Erythroblast (primary cell): ENCODE measurements at places on chromosomes 7 and 10.

DNA sequence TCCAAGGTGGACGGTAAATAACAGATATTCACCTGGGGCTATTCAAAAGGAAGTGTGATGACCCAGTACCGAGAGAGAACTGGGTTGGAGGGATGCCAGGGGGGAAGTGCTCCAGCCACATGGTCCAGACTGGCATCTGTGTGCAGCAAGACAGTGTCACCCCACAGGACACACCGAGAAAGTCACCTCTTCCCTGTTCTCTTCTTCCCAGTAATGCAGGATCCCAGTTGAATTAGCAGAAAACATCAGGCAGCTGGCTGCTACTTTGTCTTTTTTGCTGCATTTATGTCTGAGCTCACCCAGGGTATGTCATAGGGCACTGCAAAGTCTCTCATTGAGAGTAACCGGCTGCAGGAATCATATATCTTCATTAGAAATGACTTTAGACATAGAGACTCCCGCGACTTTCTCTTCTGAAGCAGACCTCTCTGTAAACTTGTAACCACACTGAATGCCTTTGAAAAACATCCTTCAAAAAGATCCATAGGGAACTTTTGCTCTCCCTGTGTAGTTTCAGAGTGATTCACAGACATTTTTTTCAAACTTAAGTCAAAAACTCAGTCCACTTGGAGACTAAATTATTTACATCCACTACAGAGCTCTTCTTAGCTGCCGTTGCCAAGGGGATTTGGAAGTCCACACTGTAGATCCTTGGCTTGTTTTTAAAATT is 609.0 kb upstream of the DPP6 start:
- DNase-seq: no peak

- DNase-seq: no peak
Measured at GRCh38 chr10:7243873-7244272, 167.0 kb downstream of the SFMBT2 start.

DNA sequence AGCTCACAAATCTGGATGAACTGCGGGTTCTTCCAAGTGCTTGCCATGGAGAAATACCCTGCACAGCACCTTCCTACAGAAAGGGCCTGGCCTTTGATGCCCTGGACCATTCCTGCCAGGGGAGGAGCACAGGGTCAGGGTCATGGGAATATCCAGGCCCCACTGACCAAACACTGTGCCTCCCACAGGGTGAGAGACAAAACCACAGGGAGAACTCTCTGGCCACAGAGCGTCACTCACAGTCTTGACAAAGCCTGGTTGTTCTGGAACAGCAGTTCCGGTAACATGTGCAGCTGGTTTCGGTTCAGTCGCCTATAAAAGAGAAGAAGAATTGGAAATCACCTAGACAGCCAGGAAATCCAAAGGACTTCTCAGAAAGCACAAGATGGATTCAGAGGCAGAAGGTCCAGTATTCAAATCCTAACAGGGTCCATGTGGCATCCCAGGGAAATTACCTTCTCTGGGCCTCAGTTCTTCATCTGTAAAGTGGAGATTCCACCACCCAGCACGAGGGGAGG is 28.1 kb downstream of the SLIT1 start:
- DNase-seq: no peak

DNA sequence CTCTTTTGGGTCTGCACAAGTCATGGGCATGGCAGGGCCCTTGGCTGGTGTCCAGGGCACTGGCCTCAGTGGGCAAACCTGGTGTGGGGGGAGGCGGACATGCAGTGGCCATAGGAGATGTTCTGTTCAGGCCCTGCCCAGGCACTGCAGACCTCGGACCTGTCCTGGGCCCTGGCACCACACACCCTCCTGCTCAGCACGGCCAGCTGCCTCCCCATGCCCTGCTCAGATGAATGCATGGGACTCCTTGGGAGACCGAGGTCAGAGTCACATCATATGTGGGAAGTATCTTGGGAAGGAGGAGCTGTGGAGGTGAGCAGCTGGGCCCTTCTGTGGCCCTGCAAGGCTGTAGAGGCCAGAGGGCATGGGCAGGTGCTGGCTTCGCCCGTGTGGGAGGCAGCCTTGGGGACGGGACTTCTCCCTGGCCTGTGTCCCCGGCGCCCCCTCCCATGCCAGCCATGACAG is 130.8 kb downstream of the VIPR2 start:
- DNase-seq: no peak

DNA sequence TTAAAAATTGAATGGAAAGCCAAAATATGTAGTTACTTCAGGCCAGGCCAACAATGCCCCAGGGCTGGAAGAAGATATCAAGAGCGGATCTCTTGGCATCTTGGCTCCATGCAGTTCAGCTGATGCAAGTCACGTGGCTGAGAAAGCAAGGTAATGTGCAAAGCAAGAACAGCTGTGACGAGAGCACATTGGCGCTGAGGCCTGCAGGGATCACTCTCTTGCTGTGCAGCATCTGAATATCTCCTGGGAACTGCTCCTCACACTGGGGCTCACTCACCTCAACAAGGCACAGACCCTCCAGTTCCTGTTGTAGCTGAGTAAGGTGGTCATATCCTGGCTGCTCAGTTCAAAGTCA is 14.0 kb downstream of the AKR1B1 start:
- DNase-seq: no peak

DNA sequence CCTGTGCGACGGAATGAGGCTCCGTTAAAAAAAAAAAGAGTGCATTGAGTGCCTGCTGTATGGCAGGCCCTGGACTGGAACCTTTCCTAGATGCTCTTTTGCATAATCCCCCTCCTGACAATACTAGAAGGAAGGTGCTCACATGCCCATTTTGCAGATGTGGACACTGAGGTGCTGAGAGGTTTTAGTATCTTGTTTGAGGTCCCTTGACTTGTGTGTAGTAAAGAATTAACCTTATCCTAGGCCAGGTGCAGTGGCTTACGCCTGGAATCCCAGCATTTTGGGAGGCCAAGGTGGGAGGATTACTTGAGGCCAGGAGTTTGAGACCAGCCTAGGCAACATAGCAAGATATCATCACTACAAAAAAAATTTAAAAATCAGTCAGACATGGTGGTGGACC is 46.6 kb downstream of the TMEM130 start:
- DNase-seq: no peak

DNA sequence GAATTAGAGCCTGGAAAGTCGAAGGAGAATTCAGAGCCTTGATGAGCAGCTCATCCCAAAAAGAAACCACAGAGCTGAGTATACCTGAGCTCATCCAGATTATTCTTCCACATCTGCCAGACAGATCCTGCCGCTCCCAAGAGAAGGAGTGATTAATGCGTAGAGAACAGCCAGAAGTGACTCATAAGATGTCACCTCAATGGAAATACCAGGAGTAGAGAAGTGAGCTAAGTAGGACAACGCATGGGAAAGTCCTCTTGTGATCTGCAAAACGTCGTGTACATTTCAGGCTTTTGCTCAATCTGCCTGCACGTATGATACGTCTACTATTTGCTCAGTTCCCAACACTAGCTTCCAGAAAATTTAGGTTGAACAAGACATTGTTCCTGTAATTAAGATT is 230.5 kb upstream of the AUTS2 start:
- DNase-seq: no peak

- DNase-seq: no peak
Measured at GRCh38 chr10:23656735-23657134, 217.9 kb downstream of the OTUD1 start.

- DNase-seq: no peak
Measured at GRCh38 chr7:20475756-20476155, 139.7 kb upstream of the ABCB5 start.

DNA sequence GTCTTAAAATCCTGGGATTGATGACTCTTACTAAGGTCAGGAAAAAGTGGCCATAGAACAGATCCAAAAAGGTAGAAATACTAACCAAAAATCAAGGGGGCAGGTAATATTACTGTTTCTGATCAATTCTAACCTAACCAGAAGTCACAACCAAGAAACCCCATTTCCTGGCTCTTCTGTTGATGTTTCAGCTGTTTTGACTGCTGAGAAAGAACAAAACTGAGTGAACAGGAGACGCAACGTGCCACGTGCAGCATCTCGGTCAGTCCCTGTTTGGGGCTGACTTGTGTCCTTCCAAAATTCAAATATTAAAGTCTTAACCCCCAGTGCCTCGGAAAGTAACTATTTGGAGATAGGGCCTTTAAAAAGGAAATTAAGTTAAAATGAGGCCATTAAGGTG is 56.8 kb downstream of the JAZF1 start:
- no peak for DNase-seq

- no peak for DNase-seq
Measured at GRCh38 chr10:100504096-100504495, 15.6 kb downstream of the SEC31B start.

- DNase-seq: no peak
Measured at GRCh38 chr10:79206300-79207095, 137.7 kb downstream of the ZMIZ1 start.

DNA sequence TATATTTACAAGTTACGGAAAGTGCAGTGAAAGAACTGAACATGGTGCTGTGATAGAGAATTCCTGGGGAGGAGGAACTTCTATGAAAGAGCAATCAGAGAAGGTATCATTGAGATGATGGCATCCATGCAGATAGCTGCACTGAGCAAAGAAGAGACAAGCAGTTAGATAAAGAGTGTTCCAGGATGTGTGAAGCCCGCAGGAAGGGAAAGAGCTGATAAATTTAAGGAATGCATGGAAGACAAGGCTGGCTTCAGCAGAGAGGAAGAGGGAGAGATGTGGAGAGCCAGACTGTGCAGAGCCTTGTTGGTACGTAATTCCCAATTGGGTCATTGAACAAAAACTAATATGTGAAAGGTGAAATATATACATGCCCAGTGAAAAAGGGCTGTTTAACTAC is 538.9 kb downstream of the INHBA start:
- no peak for DNase-seq

- DNase-seq: no peak
Measured at GRCh38 chr7:100370303-100370702, 3.0 kb upstream of the PILRA start.

- no peak for DNase-seq
Measured at GRCh38 chr7:140678081-140678815, 5.5 kb downstream of the ADCK2 start.

GRCh38 chr10:71435571-71436267 is 39.0 kb downstream of the CDH23 start:
- no peak for DNase-seq

GRCh38 chr7:97731736-97732564 is at the start of gene TAC1:
Gene TAC1, plus strand, starts transcription at chr7:97732086. Its CDS starts 527 bp downstream, at chr7:97732613.
- no peak for DNase-seq

DNA sequence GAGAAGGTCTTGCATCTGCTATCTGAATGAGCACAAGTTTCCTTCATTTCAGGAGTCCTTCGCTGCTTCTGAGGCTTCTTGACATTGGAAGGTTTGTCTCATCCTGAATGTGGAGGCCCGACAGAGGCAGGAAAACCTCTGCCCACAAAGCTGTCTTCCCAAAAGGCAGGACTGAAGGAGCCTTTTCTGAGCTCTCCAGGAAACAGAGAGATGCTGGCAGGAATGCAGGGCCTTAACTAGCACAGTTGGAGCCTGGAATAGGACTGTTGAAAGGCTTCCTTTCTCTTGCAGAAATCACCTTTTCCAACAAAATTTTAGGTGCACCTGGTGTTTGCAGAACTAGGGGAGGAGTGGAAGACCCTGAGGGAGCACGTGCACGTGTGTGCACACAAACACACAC is 637.4 kb upstream of the MKI67 start:
- no peak for DNase-seq

DNA sequence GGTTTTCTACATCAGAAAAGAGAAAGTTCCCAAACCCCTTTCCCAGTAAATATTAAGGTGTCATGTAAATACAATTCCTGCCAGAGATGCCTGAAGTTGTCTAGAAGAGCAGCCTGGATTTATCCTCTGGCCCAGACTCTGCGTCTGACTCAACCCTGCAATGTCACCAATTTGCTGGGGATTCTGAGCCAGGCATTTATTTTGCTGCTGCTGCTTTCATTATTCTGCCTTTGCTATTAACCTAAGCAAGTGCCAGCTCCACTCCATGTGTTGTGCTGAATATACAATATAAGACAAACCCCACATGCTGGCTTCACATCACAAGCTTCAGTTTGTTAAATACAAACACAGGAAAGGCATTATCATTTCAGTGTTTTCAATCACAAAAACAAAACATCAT is 59.1 kb downstream of the ELAPOR2 start:
- DNase-seq: no peak

DNA sequence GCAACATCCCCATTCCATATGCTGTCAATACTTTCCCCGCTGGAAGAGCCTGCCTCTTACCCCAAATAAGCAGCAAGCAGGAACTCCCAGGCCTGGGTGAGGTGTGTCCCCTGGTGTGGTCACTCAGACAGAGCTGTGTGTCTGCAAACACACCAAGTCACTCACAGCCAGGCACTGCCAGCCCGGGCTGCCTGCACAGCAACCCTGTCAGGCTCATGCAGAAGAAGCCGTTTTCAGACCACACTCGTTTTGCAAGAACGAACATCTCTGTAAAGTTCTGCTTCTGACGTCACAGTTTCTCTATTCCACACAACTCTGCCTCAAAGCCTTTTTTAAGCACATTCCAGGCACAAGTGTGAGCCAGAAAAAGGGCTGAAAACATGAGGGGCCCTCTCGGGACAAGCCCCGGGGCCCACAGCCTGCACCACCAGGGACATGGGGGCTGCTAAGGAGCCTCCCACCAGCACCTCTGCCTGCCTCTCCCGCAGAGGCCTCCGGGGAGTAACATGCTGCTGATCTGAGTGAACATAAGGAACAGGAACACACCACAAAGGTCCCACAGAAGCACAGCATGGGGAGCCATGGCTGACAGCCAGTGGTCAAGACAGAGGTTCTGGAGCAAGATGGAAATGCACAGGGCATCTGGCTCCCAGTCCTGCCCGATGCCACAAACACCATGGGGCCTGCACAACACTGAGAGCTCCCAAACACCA is 11.4 kb downstream of the PTPRN2 start:
- DNase-seq: no peak

DNA sequence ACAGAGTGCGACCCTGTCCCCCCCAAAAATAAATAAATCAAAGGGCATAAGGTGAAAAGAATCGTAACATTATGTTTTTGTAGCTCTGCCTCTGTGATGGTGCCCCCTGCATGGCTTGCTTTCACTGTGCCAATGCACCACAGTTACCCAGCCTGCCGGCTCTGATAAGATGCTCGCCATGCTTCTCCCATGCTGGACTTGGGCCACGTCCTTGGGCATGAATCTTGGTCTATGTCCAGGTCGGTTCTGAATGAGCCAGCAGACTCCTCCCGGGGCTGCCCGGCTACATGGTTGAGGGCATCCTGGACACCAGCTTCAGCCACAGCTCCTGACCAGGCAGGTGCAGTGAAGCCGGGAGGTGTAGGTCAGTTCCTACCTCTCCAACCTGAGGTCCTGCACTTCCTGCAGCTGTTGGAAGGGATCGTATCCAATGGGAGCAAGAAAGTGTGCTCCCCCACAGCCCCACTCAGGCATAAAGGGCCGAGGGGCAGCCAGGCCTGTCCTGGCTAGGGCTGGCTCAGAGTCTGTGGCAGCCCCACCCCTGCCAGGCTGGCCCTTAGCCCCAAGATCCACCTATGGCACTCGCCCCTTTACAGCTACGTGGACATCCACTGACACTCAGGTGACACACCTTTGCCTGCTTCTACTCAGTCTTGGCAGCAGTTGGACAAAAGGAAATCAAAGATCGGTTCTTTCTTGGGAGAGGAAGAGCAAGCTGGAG is 34.1 kb downstream of the CHST3 start:
- DNase-seq: no peak
